ENCODE measurements at places on chromosomes 6 and 20.

DNA sequence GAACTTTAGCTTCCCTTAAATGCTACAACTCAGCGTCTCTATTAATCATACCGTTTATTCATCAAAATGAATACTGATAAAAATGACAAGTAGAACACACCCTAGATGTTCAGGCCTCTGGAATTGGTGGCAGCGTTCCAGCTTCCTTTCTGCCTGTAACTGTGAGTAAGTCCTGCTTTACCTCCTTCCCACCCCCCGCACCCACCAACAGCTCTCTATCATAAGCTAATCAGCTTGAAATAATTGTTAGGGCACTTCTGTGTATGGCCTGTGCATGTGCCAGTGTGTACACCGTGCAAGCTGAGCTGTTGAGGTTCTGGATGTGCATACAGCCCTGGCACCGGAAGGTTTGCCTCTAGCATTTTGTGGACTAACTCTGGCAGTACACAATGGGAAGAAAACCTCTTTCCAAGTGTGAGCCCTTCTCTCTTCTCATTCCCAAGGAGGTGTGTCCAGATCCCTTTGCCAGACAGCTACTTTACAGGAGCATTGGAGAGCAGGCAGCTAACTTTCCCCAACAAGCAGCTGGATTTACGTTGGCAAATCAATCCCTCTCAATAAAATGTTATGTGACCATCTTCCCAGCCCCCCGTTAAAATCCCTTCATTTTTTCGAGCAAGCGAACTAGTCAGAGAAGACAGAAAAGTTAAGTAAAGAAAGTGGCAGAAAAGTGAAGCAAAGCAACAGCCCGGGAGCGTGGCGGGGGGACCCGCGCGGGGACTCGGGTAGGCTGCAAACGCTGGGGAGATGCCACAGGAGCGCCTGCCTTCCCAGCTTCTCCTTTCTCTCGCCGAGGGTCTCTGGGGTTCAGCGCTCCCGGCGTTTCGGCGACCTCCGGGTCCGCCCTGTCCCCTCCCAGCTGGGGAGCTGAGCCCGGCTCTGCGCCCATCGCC lies 803 bp upstream of the ADGRG6 start:
- no peak for DNase-seq

DNA sequence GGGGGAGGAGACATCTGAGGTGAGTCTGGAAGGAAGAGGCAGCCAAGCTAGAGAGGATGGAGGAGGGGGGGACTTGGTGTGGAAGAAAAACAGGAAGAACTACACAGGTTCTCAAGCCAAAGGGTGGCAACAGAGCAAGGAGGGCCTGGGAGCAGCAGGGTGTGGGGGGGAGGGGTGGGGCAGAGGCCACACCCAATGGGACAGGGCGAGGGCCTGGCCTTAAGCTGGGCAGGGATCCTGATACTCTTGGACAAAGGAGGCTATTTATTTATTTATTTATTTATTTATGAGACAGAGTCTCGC lies 359.0 kb downstream of the ZFAND3 start:
- no peak for DNase-seq

- DNase-seq: no peak
Measured at GRCh38 chr6:155107432-155108069, 112.4 kb downstream of the TIAM2 start.

DNA sequence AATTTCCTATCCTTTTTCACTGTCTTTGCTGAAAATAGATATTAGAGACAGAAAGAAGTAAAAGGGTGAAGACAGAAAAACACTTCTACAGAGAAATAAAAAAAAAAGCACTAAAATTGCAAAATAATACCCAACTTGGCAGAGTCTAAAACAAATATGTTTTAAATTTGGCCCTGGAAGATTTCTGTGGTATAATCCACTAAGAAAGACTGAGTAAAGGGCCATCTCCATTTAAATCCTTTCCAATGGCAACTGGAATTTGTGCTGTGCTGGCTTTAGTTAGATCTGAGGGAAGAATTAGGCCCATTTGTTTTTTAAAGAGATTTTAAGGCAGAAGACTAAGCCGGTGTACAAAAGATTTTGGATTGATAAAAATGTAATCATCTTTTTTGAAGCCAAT lies 321.2 kb downstream of the GJA1 start:
- DNase-seq: no peak

DNA sequence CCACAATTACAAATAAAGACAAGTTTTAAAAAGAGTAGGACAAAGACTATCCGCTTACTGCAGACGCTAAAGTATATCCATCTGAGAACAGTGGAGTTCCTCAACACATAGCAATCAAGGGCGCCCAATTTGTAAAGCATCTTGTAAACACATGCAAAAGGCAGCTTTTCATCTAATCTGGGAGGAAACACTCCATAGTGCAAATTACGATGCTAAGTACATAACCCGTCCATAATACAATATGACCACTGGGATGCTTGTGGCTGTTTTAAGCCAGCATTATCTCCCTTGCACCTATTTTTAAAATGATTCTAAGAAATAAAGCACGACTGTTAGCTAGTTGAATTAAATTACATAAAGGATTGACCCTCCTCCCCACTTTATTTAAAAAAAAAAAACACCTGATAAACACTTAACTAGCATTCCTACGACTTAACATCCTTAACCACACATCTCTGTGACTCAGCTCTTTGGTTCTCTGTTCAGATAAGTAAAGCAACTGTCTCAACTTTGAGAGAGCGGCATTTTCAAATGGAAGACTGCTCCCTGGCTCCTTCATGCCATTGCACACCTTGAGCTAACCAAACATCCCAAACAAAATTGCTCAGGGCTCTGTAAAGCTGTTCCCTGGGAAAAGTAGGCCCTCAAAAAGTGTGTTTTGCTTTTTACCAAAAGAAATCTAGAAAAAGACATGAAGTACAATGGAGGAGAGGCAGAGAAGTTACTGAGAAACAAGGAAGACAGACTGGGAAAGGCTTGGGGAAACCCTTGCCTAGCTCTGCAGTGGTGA lies 14.2 kb downstream of the SLC22A23 start:
- DNase-seq: no peak

- DNase-seq: no peak
Measured at GRCh38 chr20:3051385-3052019, 5.7 kb downstream of the MRPS26 start.

GRCh38 chr6:118252474-118252873 lies 295.6 kb upstream of the PLN start:
- DNase-seq: no peak

DNA sequence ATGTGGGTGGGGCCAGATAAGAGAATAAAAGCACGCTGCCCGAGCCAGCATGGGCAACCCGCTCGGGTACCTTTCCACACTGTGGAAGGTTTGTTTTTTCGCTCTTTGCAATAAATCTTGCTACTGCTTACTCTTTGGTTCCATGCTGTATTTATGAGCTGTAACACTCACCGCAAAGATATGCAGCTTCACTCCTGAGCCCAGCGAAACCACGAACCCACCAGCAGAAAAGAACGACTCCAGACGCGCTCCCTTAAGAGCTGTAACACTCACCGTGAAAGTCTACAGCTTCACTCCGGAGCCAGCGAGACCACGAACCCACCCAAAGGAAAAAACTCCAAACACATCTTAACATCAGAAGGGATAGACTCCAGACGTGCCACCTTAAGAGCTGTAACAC lies 76.7 kb downstream of the TFAP2A start:
- DNase-seq: no peak

DNA sequence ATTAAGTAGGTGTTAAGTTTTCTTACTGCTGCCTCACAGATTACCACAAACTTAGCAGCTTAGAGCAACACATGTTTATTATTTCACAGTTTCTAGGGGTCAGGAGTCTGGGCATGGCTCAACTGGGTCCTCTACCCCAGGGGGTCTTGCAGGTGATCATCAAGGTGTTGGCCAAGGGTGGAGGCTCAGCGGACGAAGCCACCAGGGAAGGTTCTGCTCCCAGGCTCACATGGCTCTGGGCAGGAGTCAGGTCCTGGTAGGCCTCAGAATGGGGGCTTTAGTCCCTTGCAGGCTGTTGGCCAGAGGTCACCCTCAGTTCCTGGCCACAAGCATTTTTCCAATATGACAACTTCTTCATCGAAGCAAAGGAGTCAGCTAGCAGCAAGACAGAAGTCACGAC lies 362.5 kb downstream of the PREX1 start:
- DNase-seq: no peak
